EL (cell line): ENCODE measurements at places on chromosomes 12 and 14.

DNA sequence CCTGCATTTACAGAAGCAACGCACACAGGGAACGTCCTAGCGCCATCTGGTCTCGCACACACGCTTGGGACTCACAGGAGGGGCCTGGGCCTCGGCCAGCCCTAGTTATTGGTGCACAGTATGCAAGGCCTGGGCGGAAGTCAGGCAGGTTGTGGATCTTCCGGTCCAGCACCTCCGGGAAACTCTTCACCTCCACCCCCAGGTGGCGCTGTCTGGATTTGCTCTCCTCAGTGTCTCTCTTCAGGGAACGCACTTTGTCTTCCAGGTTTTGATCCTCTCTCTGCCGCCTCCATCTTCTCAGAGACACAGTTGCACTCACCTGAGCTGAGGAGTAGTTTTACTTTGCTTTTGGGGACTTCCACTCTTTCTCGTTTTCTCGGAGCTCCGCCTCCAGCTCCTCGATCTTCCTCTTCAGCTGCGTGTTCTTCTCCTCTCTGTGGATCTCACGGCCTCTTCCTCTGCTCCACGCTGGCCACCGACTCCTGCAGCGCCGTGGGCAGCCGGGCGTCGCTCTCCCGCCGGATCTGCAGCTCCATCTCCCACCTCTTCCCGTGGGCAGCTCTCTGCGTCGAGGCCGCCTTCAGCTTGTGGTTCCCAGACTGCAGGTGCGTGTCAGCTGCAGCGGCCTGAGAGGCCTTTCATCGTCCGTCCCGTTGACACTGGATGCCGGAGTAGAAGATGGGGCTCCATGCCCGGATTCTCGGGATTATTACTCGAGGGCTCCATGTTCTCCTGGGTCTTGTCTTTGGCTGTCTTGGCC is 933.8 kb downstream of the TMEM121 start:
- no peak for DNase-seq

- DNase-seq = no peak
Measured at GRCh38 chr12:111014547-111014946, 94.2 kb upstream of the MYL2 start.

DNA sequence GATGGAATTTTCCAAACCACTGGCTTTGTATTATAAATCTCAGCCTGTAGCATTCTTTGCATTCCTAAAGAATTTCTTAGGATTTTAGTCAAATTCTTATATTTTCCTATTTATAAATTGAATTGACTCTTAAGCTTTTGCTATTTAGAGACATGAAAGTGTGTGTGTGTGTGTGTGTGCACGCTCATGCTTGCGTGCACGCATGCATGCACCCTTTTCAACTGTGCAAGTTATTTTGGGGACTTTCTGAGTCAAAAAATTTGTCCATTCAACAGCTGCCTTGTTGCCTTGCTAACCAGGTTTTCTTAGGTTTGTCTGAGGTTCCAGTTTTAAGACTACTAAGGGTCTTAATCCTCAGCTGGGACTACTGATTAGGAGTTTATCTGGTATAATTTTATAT is 42.6 kb downstream of the GPATCH2L start:
- DNase-seq = no peak

- no peak for DNase-seq
Measured at GRCh38 chr14:54137614-54137961, 181.0 kb upstream of the BMP4 start.

DNA sequence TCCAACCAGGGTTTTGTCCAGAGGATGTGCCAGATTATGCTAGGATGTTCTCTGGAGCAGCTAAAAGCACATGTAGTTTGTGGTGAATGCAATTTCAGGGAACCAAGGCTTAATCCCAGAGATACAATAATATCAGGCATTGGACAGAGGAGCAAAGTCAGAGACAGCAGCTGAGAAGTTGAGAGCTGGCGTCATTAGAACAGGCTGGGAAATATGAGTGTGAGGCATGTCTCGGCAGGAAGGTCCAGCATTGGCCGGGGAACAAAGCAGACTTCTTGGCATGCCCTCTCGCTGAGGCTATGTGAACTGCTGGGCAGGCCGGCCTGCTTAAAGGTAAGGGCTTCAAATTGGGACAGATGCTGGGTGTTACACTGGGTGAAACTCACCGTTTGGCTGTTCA is 125.4 kb downstream of the CAND1 start:
- DNase-seq = no peak

GRCh38 chr14:99244941-99245563 is 26.9 kb downstream of the BCL11B start:
- DNase-seq = no peak

- no peak for DNase-seq
Measured at GRCh38 chr12:129294868-129295267, 441.6 kb downstream of the GLT1D1 start.

- no peak for DNase-seq
Measured at GRCh38 chr14:72704502-72704901, 189.4 kb downstream of the DPF3 start.
